Fibroblast of lung (primary cell): ENCODE measurements at places on chromosomes 12 and 14. TPM values are rescaled to one million over a fixed set of nuclear protein-coding genes. Genes with fewer than 3 reads are reported as not detected.

The HOXC6 gene
- 0.17 and 0.51 TPM in 2 replicates for total RNA-seq

The ZDHHC22 gene
- total RNA-seq = not detected in 2 replicates

The SLC5A8 gene
- total RNA-seq = not detected in 2 replicates

The COX6A1 gene
- total RNA-seq = 455 and 512 TPM in 2 replicates

DNA sequence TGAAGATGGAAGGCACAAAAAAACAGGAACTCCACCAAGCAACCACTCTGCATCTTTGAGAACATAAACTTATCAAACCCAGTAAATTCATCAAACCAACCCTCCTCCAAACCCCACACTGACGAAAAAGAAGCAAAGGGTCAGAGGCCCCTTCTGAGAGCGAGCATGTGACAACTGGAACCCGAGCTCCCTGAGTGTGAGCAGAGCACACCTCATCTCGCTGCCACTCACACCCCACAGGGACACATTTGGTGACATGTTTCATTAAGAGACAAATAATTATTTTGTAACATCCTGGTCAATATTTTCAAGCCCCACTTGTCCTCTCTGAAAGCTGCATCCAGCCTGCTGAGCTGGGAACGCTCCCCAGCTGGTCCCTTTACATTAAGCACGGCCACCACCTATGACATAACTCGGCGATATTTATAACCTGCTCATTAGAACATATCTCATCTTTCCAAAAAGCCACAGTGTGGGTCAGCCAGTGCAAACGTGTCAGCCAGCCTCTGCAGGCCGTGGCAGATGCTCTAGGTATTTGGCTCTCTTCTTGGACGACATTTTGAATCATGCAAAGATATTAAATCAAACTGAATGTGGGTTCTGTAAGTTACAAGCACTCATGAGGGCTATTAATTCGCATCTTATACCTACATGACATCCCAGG is 120.1 kb downstream of the TTC7B start:
- no peaks in the 10 kb centered on the region for H3K27me3 ChIP-seq
- H3K27ac ChIP-seq = no peak overlapping the region
- no peak overlapping the region for H3K4me3 ChIP-seq

- H3K36me3 ChIP-seq = no peaks in the 10 kb centered on the region
- no peak overlapping the region for H3K4me3 ChIP-seq
- no peak overlapping the region for H3K27ac ChIP-seq
- H3K27me3 ChIP-seq = no peaks in the 10 kb centered on the region
- no peaks in the 10 kb centered on the region for H3K4me1 ChIP-seq
Measured at GRCh38 chr14:96666088-96666487, 131.1 kb upstream of the VRK1 start.

DNA sequence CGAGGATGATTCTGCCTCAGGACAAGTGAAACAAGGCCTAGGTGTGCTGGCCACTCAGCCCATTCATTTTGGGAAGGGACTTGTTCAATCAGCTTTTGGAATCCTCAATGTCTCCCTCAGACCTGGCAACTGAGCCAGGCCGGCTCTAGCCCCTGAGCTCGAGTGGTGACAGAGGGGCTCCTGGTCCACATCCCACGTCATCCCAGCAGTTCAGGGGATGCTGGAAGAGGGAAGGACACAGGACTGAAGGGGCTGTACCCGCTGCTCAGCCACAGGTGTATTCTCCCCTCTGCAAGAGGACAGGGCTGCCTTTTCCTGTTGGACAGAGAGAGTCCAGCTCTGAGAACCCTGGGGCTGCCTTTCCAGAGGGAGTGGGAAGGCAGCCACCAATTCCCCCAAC is 244.6 kb upstream of the SFSWAP start:
- no peaks in the 10 kb centered on the region for H3K27me3 ChIP-seq
- H3K4me1 ChIP-seq = no peaks in the 10 kb centered on the region

GRCh38 chr12:541676-542324 is 82.1 kb downstream of the B4GALNT3 start:
- H3K4me3 ChIP-seq = no peak overlapping the region
- no peaks in the 10 kb centered on the region for H3K4me1 ChIP-seq
- peaks cover 2% of the 10 kb centered on the region for H3K27me3 ChIP-seq

DNA sequence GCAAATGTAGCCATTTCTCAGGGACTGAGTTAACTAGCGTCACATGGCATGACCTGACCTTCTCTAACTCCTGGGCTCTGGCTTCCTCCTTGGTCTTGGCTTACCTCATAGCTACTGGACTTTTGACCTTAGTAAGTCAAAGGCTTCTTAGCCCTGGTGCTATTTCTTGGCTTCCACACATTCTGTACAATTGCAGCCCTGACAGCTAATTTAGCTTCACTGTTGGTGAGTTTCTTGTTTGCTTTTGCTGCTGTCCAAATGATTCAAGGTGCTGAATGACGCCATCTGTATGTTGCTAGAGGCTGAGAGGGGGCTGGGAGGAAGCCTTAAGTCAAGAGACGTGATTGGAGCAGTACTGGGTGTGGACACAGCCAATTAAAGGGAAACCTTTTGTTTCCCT is 202.7 kb downstream of the PRKD1 start:
- H3K36me3 ChIP-seq = no peaks in the 10 kb centered on the region
- no peaks in the 10 kb centered on the region for H3K27me3 ChIP-seq
- H3K4me3 ChIP-seq = no peak overlapping the region
- H3K27ac ChIP-seq = no peak overlapping the region

DNA sequence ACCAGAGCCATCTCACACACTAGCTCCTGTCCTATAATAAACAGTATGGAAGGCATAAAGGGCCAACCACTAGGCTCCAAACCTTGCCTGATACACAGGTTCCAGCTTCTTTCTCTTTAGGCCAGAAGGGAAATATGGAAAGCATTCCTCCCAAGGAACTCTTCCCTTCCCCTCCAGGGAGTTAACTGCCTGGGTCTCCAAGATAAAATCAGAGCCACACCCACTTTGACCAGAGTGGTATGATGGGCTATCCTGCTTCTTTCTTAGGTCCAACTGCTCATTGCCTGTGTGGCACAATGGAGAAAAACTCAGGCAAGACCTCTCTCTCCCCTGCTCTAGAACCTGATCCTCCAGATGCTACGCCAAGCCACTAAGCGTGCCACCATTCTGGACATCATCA is 2.1 kb downstream of the TSSK4 start:
- peaks cover 22% of the 10 kb centered on the region for H3K36me3 ChIP-seq
- DNase-seq = no peak
- no peak overlapping the region for H3K4me3 ChIP-seq
- H3K27ac ChIP-seq = no peak overlapping the region
- peaks cover 2% of the 10 kb centered on the region for H3K4me1 ChIP-seq

DNA sequence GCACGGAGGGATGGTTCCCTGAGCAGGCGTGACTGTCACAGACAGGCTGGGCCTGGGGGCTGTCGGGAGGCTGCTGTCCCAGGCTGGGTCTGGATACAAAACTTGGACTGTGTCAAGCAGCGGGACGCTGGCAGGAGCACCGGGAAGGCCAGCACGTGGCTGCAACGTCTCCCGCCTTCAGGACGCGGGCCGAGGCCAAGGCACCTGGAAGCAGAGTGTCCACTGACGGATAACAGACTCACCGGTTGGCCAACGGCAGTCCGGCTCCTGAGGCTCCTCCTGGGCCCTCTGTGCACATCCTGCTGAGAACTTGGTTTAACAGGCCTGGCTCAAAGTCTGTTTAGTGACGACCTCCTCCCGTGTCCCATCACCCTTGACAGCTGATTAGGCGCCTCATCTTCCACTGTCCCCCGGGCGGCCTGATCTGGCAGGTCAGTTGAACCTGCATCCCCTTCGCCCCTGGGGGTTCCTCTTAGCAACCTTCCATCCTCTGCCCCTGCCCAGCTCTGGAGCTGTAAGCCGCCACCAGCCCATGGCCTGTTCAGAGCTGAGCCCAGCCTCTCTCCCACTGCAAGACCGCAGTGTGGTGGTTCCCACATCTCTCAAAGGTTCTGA is 2.5 kb downstream of the XRCC3 start:
- no peak overlapping the region for H3K4me3 ChIP-seq
- H3K27me3 ChIP-seq = no peaks in the 10 kb centered on the region
- peaks cover 9% of the 10 kb centered on the region for H3K36me3 ChIP-seq
- DNase-seq = no peak

DNA sequence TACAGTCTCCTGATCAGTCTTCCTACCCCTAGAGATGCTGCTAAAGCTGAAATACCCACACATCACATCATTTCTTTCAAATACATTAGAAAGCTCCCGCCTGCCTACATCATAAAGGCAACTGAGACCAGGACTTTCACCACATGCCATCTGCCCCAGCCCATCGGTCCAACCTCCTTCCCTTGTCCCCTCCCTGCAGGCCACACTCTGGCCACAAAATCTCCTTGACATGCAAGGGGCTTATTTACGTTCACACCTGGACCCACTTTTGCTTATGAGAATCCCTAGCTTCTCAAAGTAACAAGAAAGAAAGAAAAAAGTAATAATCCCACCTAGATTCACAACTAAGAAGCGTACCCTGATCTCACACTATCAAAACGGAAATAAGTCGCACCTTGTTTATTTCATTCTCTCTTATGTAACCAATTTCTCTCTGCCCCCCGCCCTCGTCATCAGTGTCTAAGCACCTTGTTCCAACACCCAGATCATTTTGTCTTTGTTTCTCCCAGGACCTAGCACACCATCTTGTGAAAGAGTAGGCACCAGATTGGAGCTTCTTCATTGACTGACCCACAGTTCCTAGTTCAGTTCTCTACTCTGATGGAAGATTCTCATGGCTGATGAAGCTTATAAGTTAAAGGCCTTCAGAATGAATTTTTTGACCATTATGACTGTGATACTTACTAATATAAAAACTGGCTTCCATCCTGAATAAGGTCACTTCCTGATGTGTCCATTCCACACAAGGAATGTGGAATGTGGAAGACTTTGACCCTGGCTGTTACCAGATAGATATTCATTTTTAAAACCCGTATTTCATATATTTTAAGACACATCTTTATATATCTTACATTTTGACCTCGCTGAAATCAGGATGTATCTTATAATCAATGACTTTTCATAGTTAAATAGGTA is 7.7 kb downstream of the WSB2 start:
- peaks cover 18% of the 10 kb centered on the region for H3K4me1 ChIP-seq
- peak overlapping the region; percentile 88 for H3K27ac ChIP-seq
- no peaks in the 10 kb centered on the region for H3K27me3 ChIP-seq
- H3K36me3 ChIP-seq = no peaks in the 10 kb centered on the region

- H3K4me3 ChIP-seq = no peak overlapping the region
- H3K27me3 ChIP-seq = no peaks in the 10 kb centered on the region
- H3K27ac ChIP-seq = no peak overlapping the region
- peak; percentile 20 for DNase-seq
Measured at GRCh38 chr14:33631441-33631840, 319.4 kb downstream of the EGLN3 start.

- H3K36me3 ChIP-seq = no peaks in the 10 kb centered on the region
- no peaks in the 10 kb centered on the region for H3K4me1 ChIP-seq
- H3K27me3 ChIP-seq = no peaks in the 10 kb centered on the region
- H3K4me3 ChIP-seq = no peak overlapping the region
- H3K27ac ChIP-seq = no peak overlapping the region
Measured at GRCh38 chr12:13368971-13369370, 172.4 kb downstream of the EMP1 start.

DNA sequence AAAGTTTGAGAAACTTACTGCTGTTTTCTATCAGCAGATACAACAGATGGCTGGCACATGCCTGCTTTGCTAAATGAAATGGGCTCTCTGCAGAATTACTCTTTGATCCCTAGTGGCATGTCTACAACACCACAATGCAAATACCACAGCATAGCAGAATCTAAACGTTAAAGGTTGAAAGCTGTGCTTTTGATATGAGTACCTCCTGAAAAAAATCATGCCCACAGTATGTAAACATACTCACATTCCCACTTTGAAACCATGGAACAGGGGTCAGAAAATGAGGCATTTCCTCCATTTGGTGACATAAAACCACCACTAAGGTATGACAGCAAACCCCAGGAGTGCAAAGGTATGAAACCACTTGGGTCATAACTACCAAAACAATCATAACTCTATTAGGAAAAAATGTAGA is 7.5 kb downstream of the WIF1 start:
- no peaks in the 10 kb centered on the region for H3K4me1 ChIP-seq
- H3K4me3 ChIP-seq = no peak overlapping the region
- DNase-seq = no peak
- no peaks in the 10 kb centered on the region for H3K36me3 ChIP-seq
- H3K27ac ChIP-seq = no peak overlapping the region

- no peak overlapping the region for H3K4me3 ChIP-seq
- no peak overlapping the region for H3K27ac ChIP-seq
- no peaks in the 10 kb centered on the region for H3K36me3 ChIP-seq
- no peaks in the 10 kb centered on the region for H3K27me3 ChIP-seq
Measured at GRCh38 chr12:98561846-98562245, 31.6 kb upstream of the SLC25A3 start.

DNA sequence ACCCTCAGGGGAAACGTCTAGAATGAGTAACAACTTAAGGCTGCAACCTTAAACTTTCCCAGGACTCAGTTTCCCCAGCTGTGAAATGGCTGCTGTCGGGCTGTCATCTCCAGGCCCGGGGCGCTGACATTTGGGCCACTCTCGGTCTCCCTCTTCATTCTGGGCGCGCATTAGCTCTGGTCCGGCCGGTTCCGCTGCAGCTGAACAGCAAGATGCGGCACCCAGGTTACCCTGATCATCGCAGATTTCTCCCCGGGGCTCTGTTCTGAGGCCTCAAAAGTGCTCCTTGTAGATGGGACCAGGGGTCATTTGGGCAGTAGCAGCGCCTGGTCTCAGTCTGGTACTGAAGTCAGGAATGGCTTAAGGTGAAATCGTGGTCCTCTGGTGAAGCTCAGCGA is 890 bp upstream of the BCL7A start:
- H3K4me1 ChIP-seq = peaks cover 11% of the 10 kb centered on the region
- H3K4me3 ChIP-seq = peak overlapping the region; percentile 66
- no peaks in the 10 kb centered on the region for H3K27me3 ChIP-seq
- no peaks in the 10 kb centered on the region for H3K36me3 ChIP-seq
- no peak overlapping the region for H3K27ac ChIP-seq

- H3K36me3 ChIP-seq = no peaks in the 10 kb centered on the region
- H3K4me3 ChIP-seq = no peak overlapping the region
- no peak for DNase-seq
Measured at GRCh38 chr12:117790198-117790597, 178.6 kb downstream of the KSR2 start.

GRCh38 chr12:76417116-76417515 is 68.9 kb upstream of the BBS10 start:
- H3K27me3 ChIP-seq = no peaks in the 10 kb centered on the region
- H3K4me3 ChIP-seq = no peak overlapping the region
- H3K4me1 ChIP-seq = no peaks in the 10 kb centered on the region
- H3K36me3 ChIP-seq = no peaks in the 10 kb centered on the region

- H3K27ac ChIP-seq = no peak overlapping the region
- peaks cover 6% of the 10 kb centered on the region for H3K27me3 ChIP-seq
- H3K36me3 ChIP-seq = no peaks in the 10 kb centered on the region
- peak; percentile 7 for DNase-seq
Measured at GRCh38 chr12:12582895-12583303, 20.2 kb upstream of the DUSP16 start.

DNA sequence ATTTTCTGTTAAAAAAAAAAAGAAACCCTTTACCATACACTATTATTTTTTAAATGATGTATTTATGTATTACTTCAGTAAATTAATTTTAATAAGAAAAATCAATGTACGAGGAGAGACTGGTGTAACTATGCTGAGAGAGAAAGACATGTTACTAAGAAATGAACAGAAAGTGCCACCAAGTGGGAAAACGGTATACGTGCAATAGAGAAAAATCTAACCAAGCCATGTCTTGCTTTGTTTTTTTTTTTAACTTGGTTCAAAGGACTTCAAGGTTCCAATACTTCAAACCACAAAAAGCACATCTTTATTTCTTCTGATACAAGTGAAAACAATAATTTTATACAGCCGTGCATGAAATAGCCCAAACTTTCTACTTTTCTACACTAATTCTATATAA is 22.9 kb downstream of the NDUFA12 start:
- no peaks in the 10 kb centered on the region for H3K36me3 ChIP-seq
- DNase-seq = peak; percentile 60
- no peaks in the 10 kb centered on the region for H3K27me3 ChIP-seq
- H3K4me3 ChIP-seq = no peak overlapping the region
